ENCODE measurements at places on chromosomes 1 and 21. TPM values are rescaled to one million over a fixed set of nuclear protein-coding genes. Genes with fewer than 3 reads are reported as not detected.

DNA sequence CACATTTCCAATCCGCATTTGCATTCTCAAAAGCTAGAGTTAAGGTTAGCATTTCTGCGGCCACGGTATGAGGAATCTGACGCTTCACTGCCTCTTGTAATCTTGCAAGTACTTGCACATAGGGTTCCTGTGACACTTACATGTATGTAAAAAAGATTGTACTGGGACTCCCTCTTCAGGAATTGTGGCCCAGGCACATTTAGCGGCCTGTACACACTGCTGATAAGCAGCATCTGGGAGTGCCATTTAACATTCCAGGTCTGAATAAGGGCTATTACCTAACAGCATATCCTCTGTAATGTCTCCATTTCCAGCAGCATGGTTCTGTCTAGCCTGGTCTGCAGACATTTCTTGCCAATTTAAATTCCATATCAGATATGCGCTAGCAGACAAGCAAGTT lies 75.7 kb downstream of the AXDND1 start:
- DNase-seq, result no peak

- no peak for DNase-seq
These were observed 40.3 kb upstream of the LRRC8B start for GRCh38 chr1:89484092-89485038.

The CASZ1 gene
- 1.2 TPM for total RNA-seq

DNA sequence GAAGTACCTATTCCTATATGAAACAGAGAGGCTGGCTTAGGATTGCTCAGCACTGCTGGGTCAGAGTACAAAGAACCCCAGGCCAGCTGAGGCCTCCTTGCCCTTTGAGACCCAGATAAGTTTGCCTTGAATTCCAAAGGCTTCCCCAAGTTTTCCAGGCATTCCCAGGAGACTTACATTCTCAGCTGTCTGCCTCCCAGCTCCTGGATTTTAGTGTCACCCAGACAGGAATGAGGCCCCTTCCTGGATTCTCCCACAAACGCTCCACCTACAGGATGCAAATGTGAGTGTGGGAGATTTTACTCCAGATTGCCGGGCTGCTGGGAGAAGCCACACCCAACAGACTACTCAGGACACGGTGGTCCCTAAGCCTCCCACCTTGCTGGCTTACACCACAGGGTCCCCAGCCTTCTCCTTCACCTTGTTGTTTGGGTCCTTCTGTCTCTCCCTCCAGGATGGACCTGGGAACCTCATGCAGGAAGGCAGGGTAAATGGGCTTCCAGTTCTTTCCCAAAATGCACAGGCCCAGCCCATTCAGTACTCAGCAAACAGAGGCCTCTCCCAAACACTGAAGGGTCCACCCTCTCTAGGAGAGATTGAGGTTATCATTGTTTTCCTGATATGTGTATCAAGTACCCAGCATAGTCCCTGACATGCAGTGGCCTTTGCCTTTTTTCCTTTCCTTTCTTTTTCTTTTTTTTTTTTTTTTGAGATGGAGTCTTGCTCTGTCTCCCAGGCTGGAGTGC lies 10.6 kb downstream of the RHBG start:
- no peak for DNase-seq

The SLAMF6 gene
- total RNA-seq, result not detected

DNA sequence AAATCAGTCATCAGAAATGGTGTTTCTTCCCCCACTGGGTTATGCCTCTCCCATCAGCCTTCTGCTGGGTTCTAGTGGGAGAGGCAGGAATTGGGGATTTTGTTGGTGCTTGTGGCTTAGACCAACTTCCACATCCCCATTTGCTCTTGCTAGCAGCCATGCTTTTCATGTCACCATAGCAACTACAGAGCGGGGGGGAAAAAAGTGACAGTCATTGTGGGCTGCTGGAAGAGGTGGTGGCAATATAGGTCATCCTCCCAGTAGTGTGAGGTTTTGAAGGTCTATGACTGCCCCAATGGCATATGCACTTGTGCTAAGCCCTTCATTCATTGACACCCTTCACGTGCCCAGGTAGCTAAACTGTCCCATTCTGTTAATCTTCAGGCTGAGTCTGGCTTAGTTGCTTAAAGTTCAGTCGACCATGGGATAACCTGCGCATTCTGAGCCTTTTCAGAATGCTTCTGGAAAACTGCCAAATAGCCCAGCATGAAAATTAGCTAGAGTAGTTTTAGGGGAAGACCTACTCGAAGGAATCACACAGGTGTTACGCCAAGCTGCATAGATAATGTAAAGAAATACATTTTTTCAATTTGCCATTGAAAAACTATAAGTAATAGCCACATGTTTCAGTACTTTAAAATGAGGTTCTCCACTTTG lies 53.7 kb upstream of the ZNF326 start:
- no peak for DNase-seq

The AMY1A gene
- total RNA-seq, result not detected

The BNIPL gene
- 0.55 TPM for total RNA-seq

- DNase-seq, result no peak
These were observed 27.3 kb downstream of the F3 start for GRCh38 chr1:94514095-94514727.

GRCh38 chr1:37824001-37824400 lies 16.0 kb upstream of the YRDC start:
- DNase-seq, result no peak

The FAM177B gene
- total RNA-seq, result not detected

- no peak for DNase-seq
These were observed 244.3 kb upstream of the ST6GALNAC5 start for GRCh38 chr1:76622774-76623528.

GRCh38 chr1:68481041-68481440 lies 15.8 kb downstream of the DEPDC1 start:
- DNase-seq, result no peak

- no peak for DNase-seq
These were observed 40.5 kb downstream of the DDR2 start for GRCh38 chr1:162672622-162673260.

DNA sequence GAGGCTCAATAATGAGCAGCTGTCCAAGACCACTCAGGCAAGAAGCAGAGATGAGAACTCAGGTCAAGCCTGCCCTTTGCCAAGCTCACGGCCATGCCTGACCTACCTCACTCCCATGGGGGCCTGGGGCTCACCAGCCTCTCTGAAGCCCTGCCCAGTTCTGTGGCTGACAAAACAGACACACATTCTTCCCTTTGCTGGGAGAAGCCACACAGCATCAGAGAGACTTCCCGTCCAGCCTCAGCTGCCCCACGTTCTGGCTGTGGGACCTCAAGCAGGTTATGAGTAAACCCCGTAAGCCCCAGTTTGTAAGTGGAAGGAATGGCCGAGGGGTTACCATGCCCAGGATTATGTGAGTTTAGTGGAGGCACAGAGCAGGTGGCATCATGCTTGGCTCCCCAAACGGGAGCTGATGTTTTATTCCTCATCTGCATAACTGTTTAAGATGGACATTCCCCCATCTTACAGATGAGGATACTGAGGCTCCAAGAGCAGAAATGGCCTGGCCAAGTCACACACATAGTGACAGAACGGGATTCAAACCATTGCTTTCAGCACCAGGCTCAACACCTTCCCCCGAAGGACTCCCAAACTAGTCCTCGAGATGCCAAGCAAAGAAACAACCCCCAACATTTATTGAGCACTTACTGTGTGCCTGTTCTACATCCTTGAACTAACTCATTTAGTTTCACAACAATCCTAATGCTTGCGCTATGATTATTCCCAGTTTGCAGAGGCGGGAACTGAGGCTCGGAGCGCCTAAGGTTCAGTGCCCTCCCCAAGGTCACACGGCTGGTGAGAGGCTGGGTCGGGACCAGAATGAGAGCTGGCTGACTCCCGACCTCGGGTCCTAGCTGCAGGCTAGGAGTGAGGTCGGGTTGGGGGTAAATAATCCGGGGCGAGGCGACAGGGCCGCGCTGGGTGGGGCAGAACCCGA lies 49.1 kb upstream of the LAPTM5 start:
- no peak for DNase-seq

DNA sequence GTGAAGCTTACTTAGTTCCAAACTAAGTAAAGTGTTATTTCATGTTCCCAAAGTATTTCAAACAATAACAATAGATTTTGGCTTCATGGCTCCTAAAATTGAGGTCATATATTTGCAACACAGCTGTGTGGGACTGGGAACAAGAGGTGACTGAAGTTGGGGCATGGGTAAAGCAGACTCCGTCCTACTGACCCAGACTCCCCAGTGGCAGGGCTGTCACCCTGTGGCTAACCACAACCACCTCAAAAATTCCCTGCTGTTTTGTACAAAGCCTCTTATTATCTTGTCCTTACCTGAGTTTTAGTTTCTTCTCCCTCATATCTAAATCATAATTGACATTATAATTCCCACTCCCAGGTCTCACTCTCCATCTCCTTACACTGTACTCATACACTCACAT lies 117.6 kb downstream of the PTGER3 start:
- DNase-seq, result no peak

DNA sequence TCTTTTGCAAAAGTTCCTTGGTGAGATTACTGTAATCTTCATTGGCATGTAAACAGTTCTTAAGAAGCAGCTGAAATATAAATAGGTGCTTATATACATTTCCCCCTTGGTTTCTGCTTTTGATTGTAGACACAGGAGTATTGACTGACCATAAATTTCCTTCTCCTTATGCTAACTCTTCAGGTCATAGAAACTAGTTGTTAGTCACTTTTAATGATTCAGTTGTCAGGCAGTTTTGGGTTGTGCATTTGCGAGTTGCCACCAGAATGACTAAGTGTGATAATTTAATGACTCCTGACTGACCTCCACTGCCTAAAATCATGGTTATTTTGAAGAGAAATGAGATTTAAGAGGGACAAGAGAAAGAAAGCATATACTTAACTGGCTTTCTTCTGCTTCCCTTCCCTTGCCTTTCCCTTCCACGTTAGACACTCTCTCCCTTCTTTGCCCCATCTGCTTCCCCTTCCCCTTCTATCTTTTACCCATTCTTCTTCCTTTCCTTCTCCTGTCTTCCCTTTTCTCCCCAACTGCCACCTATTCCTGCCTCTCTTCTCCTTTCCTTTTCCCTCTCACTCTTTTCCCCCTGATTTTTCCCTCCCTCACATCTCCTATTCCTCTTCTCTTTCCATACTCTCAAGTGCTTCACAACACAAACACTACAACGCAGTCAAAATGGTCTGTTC lies 12.3 kb downstream of the ZMPSTE24 start:
- no peak for DNase-seq

DNA sequence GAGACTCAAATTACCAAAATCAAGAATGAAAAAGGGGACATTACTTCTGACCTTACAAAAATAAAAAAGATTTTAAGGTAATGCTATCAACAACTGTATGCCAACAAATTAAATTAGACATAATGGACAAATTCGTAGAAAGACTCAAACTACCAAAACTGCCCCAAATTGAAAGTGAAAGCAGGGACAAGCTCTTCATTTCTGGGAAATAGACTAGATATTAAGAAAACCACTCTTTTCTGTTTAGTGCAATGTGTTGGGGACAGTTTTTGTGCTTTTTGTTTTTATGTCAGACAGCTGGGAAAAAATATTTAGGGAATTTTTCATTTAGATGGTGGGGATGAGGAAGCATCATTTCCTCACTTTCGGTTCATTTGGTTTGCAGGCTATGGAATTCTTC lies 4.9 kb upstream of the GBP1 start:
- DNase-seq, result no peak

DNA sequence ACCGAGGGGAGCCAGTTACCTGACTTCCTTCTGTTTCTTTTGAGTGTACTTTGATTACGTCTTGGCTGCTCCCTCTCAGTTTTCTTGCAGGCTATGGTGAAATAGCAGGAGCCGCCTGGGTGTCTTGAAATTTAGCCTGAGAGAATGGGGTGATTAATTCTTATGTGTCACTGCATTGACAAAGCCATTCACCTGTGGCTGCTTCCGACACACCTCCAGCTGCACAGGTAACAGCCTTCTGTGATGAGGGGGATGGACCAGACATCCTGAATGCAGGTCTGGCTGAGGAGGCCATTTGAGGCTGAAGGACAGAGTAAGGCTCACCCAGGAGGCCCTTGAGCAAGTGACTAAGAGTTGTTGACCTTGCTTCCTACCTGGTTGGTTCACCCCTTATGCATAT lies 16.5 kb downstream of the CACNA1E start:
- no peak for DNase-seq
